ENCODE measurements at places on chromosomes 7 and 10. TPM values are rescaled to one million over a fixed set of nuclear protein-coding genes. Genes with fewer than 3 reads are reported as not detected.

The CFAP70 gene
- total RNA-seq: 1.8 TPM

- DNase-seq: no peak
Observed at GRCh38 chr7:55369427-55370400, 4.6 kb downstream of the LANCL2 start.

DNA sequence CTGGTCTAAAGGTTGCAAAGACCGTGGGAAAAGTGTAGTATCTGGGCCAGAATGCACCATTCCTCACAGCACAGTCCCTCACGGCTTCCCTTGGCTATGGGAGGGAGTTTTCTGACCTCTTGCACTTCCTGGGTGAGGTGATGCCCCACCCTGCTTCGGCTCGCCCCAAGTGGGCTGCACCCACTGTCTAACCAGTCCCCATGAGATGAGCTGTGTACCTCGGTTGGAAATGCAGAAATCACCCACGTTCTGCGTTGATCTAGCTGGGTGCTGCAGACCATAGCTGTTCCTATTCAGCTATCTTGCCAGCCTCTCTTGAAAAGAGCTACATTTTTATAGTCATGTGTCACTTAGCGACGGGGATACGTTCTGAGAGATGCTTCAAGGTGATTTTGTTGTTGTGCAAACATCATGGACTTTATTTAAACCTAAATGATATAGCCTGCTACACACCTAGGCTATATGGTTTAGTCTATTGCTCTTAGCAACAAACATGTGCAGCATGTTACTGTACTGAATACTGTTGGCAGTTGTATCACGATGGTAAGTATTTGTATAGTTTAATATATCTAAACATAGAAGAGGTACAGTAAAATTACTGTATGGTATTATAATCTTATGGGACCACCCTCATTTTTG is 120.0 kb downstream of the PPP1R9A start:
- DNase-seq: no peak

GRCh38 chr7:157809154-157809862 is 472.5 kb downstream of the DNAJB6 start:
- DNase-seq: no peak
